ENCODE measurements at places on chromosomes 2 and 18. TPM values are rescaled to one million over a fixed set of nuclear protein-coding genes. Genes with fewer than 3 reads are reported as not detected.

GDF7 gene
- 0.62 TPM for total RNA-seq

GCA gene
- 10.6 TPM for total RNA-seq

UPP2 gene
- total RNA-seq, result not detected

TCF4 gene
- 167 TPM for total RNA-seq

TDRD15 gene
- not detected for total RNA-seq

DNER gene
- total RNA-seq, result 1.9 TPM

NCL gene
- total RNA-seq, result 113 TPM

SERPINB4 gene
- total RNA-seq, result not detected

Data from muscle of leg (tissue), 16 donors.